ENCODE measurements at places on chromosomes 11 and 22. TPM values are rescaled to one million over a fixed set of nuclear protein-coding genes. Genes with fewer than 3 reads are reported as not detected.

- DNase-seq = no peak
Observed at GRCh38 chr11:93199616-93200015, 1.8 kb upstream of the SLC36A4 start.

- DNase-seq = peak; percentile 35
Observed at GRCh38 chr22:45599836-45600577, 71.6 kb upstream of the ATXN10 start.

DNA sequence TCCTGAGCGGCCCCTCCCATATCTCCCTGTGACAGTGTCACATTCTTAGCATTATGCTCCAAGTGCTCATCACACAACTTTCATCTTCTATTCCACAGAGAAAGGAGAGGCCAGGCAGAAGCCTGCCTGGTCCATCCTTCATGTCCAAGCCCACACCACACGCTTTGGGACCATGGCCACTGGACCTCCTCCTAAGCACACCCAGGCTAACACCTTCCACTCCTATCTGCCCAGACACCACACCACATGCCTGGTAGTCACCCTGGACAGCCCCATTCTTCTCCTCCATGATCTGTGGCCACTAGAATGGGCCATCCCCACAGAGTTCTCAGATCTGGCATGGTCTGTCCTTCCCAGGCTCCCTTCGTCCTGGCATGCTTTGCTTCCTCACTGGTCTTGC lies 55.3 kb downstream of the HIRA start:
- no peak for DNase-seq

DNA sequence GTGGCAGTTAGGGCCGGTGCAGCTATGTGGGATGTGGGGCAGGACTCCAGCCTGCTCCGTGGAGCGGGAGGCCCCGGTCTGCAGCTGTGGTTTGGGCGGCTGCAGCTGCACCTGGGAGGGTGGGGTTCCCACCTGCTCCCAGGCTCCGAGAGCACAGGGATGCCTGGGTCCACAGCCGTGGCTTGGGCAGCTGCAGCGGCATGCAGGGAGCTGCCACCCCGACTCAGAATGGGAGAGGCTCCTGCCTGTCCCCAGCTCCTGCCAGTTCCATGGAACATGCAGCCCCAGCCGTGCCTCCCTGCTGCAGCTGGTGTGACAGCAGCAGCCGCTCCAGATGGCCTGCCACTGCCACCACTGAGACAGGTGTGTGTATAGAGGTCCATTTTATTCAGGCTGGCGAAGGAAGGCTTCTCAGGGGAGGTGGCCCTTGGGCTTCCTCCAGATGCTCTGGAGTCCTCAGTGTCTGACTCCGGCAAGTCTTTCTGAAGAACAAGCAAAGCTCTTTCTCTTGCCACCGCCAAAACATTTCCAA lies 21.8 kb upstream of the UPK3A start:
- no peak for DNase-seq

DNA sequence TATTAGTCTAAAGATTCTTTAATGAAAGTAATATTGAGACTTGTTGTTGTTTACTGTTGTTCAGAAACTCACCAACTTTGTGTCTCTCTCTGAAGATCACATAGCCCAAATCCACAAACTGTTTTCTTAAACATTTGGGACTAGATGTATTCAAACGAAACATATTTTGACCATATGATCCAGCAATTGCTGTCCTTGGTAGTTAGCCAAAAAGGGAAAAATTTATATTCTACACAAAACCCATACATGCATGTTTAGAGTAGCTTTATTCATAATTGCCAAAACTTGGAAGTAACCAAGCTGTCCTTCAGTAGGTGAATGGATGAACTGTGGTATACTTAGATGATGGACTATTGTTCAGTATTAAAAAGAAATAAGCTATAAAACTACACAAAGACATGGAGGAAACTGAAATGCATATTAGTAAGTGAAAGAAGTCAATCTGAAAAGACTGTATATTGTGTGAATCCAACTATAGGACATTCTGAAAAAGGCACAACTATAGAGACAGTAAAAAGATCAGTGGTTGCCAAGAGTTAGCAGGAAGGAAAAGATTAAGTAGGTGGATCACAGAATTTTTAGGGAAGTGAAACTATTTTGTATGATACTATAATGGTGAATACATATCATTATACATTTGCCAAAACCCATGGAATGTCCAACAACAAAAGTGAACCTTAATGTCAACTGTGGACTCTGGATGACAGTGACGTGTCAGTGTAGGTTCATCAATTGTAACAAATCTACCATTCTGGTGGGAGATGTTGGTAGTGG lies 442.9 kb downstream of the INSC start:
- DNase-seq = no peak

DNA sequence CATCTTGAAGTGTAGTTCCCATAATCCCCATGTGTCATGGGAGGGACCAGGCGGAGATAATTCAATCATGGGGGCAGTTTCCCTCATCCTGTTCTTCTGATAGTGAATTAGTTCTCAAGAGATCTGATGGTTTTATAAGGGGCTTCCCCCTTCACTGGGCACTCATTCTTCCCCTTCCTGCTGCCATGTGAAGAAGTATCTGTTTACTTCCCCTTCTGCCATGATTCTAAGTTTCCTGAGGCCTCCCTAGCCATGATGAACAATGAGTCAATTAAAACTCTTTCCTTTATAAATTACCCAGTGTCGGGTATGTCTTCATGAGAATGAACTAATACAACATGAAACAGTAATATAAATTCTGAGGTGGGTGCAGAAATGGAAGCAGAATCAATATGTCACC lies 12.1 kb upstream of the SPTBN2 start:
- DNase-seq = no peak

DNA sequence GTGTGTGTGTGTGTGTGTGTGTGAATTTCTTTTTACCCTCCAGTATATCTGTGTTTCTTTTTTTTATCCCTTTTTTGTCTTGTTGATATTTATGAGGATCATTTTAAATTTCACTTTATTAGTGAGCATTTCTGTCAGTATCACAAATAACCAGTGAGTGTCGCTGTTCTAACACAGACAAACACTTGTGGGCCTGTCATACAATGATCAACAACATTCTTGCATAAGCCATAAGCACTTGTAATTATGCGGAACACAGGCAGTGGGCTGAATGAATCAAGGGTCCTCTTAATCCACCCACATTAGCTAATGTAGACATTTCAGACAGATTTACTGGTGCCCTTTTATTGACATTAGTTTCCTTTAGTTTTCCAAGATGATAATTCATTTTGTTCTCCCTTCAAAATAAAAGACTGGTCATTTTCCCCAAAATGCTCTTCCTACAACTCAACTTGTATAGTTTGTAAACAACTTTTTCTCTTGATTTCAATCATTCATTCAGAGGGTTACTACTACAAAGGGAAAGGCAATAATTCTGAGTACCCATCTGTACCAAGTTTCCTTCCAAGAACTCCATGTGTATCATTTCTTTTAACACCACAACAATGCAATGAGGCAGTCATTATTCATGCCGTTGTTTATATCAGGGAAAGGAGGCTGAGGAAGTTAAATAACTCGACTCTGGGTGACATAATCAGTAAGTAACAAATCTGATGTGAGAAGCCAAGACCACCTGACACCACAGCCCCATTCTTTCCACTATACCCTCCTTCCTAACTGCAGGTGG lies 34.5 kb upstream of the ANO3 start:
- DNase-seq = no peak

DNA sequence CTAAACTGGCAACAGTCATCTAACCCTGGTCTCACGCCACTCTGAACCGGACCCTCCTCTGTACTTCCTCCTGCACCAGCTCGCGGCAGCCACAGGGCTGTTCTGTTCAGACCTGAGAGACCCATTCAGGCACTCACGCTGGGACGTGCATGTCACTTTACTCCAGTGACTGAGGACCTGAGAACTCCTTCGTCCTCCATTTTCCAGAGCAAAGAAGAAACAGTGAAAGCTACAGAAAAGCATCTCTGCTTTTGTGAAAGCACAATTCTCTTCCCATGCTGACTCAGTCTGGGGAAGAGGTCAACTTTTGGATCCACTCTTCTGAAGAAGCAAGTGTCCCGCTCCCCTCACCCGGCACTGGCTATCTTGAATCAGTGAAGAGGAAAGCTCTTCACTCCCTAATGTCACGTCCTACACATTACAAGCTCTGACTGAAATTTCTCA lies 24.5 kb downstream of the PISD start:
- DNase-seq = peak; percentile 83

- DNase-seq = no peak
Observed at GRCh38 chr11:36763187-36763586, 165.2 kb upstream of the RAG2 start.

GRCh38 chr11:66302656-66303055 lies 11.0 kb downstream of the TMEM151A start:
- no peak for DNase-seq

- DNase-seq = no peak
Observed at GRCh38 chr11:26558190-26558589, 13.9 kb downstream of the MUC15 start.

DNA sequence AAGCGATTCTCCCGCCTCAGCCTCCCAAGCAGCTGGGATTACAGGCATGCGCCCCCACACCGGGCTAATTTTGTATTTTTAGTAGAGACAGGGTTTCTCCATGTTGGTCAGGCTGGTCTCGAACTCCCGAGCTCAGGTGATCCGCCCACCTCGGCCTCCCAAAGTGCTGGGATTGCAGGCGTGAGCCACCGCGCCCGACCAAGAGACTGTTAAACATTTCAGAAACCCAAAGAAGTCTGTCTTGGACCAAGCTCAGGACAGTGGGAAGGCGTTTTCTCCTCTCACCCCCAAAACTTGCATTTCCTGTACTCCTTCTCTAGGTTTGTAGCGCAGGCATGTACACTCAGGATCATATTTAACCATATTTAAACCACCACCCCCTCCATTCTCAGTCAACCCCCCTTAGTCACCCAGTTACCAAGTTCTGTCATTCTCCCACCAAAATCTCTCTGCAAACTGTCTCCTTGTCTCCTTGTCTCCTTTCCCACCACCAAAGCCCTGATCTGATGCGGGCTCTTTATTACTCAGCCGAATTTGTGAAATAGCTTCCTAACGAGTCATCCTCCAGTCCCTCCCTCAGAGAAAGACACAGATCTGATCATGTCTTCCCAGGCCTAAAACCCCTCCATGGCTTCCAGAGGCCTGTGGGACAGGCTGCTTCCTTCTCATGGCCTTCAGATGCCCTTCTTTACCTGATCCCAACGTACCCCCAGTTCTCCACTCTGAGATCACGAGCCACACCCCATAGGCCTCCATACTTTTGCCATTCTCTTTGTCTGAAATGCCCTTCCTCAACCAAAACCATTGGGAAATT lies 29.0 kb upstream of the CREB3L1 start:
- no peak for DNase-seq

GRCh38 chr11:30172883-30173311 lies 57.9 kb upstream of the FSHB start:
- no peak for DNase-seq

DNA sequence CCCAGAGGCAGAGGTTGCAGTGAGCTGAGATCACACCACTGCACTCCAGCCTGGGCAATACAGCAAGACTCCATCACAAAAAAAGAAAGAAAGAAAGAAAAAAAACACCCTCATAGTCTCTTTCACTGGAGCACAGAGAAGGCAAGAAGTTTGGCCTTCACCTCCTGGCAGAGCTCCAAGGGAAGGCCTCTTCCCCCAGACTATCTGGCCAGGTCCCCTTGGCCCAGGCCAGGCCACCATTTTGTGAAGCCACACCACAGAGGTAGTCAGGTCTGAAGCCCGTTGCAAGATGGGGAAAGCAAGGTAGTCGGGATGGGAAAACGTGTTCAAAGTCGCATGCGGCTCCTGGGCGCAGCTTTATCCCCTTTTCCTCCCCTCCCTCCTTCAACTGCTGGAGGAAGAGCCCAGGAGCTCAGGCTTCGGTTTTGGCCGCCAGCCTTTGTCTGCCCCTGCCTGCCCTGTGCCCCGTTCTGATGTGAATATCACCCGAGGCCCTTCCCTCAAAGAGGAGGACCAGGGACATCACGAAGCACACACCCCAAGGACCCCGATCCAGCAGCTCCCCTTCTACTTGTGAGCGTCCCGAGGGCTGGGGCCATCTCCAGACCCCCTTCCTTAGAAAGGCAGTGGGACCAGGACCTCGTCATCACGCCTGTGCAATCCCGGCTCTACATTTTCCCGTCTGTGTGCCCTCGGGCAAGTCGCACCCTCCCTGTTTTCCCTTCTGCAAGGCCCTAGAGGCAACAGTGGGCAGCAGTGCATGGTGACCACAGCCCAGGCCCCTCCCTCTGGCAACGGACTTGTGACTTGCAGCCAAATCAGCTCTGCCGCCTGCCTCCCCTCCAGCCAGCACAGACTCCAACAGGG lies 17.7 kb downstream of the CABP7 start:
- DNase-seq = no peak

GRCh38 chr11:92941676-92942571 lies 27.5 kb upstream of the MTNR1B start:
- no peak for DNase-seq

- DNase-seq = peak; percentile 93
Observed at GRCh38 chr11:2380807-2381350, 3.8 kb downstream of the CD81 start.

DNA sequence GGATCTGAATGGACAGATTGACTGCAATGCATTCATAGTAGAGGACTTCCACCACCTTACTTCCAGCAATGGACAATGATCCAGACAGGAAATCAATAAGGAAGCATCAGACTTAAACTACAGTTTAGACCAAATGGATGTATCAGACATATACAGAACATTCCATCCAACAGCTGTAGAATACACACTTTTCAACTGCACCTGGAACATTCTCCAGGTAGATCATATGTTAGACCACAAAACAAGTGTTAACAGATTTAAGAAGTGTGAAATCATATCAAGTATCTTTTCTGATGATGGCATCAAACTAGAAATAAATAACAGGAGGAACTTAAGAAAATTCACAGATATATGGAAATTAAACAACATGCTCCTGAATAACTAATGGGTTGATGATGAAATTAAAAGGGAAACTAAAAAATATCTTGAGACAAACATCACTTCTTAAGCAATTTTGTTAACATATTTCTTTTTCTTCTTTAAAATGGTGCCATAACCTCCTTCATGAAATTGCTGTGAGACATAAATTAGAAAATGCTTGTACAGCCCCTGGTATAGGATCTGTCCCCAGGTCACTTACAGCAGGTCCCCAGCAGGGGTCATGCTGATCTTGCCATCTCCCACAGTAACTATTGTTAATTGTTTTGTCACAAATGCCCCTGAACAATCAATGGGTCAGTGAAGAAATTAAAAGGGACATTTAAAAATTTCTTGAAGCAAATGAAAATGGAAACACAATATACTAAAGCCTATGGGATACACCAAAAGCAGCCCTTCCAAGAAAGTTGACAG lies 100.0 kb upstream of the OR4B1 start:
- no peak for DNase-seq

GRCh38 chr22:44384563-44385295 lies 72.0 kb upstream of the SHISAL1 start:
- DNase-seq = peak; percentile 36

GRCh38 chr11:67780056-67780455 lies 105.6 kb upstream of the ALDH3B2 start:
- no peak for DNase-seq

Gene SLC22A6
- total RNA-seq = not detected

Gene CARS1
- 40.2 TPM for total RNA-seq

Gene AKIP1
- 24.1 TPM for total RNA-seq

Gene APOL4
- 29.0 TPM for total RNA-seq

Gene APLNR
- total RNA-seq = 4.1 TPM

Gene ELFN2
- total RNA-seq = 0.89 TPM

Gene CARD10
- total RNA-seq = 14.9 TPM

Gene GSTT2B
- total RNA-seq = 7.3 TPM

Gene NAALAD2
- 1.6 TPM for total RNA-seq

Gene SLCO2B1
- 332 TPM for total RNA-seq

Gene OR52N2
- total RNA-seq = not detected

Gene IL18
- total RNA-seq = 48.7 TPM

Data from lower lobe of right lung (tissue), 2 donors.